HL-60 (cell line): ENCODE measurements at places on chromosomes 6 and 20.

GRCh38 chr6:142367501-142368018 is 65.8 kb downstream of the ADGRG6 start:
- no peak for DNase-seq

GRCh38 chr6:125802943-125803377 is 12.2 kb downstream of the NCOA7 start:
- peak; percentile 47 for DNase-seq

- DNase-seq, result no peak
Measured at GRCh38 chr20:50885068-50885467, 46.2 kb downstream of the ADNP start.

DNA sequence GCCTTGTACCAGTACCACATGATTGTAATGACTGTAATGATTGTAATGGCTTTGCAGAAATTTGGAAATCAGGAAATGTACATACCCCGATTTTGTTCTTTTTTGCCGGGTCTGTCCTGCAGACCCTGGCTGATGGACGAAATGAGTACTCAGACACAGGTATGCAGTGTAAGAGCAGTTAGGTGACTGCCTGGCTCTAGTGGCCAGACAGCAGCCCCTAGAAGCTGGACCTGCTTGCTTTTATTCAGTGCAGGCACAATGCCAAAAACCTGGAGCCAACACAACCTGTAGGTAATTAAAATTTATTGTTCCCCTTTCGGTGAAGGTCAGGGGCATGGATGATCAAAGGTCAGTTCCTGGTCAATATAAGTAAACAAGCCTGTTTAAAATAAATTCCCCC is 346.0 kb downstream of the NKAIN2 start:
- DNase-seq, result no peak

GRCh38 chr20:44170816-44171410 is 16.1 kb downstream of the JPH2 start:
- no peak for DNase-seq

DNA sequence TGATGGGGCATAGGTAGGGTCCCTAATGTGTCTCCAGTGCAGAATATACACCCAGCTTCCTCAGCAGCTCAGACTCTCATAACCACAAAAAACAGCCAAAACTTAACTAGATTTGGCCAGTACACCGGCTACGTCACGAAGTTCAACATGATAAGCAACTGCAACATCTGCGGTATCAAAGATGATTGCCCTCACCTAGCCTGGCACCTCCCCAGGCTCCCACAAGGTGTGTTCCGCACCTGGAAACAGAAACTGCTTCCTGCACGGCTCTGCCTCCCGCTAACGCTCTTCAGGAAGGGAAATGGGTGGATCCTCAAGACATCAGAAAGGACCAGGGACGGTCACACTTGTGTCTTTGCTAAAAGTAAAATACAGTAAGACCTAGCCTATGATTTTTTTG is 9.5 kb downstream of the TXNDC5 start:
- no peak for DNase-seq

DNA sequence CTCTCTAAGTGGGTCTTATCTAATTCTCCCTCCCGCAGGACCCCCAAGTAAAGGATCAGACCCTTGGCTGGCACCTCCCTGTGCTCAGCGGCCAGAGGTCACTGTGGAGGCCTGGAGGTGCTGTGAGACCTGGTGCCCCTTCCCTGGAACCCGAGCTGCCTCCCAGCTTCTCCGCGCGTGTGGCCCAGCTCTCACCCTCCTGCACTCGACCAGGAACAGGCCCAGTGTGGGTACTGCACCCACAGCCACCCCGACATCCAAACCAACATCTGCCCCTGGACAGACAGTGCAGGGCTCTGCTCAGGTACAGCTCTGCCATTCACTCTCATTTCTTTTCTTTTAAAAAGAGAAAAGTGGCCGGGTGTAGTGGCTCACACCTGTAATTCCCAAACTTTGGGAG is 42.4 kb downstream of the TMEM242 start:
- no peak for DNase-seq

- no peak for DNase-seq
Measured at GRCh38 chr6:21996425-21997118, 300.3 kb downstream of the PRL start.

GRCh38 chr6:34705241-34705640 is 8.7 kb upstream of the ILRUN start:
- no peak for DNase-seq

DNA sequence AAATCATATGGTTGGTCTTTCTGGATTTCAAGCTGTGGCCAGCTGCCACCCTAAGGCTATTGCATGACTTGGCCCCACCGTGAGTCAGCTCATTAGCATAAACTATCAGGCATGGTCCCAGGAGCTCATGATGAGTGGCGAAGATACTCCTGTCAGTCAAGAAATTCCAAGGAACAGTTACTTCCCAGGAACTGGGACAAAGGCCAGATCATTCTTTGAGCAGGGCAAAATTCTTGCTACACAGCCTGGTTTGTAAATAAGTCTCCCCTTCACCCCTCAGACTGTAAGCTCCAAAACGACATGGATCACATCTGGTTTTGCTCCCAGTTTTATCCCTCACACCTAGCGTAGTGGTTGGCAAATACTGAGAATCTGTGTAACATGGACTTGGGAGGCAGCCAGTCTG is 33.0 kb upstream of the KIAA1586 start:
- DNase-seq, result no peak

DNA sequence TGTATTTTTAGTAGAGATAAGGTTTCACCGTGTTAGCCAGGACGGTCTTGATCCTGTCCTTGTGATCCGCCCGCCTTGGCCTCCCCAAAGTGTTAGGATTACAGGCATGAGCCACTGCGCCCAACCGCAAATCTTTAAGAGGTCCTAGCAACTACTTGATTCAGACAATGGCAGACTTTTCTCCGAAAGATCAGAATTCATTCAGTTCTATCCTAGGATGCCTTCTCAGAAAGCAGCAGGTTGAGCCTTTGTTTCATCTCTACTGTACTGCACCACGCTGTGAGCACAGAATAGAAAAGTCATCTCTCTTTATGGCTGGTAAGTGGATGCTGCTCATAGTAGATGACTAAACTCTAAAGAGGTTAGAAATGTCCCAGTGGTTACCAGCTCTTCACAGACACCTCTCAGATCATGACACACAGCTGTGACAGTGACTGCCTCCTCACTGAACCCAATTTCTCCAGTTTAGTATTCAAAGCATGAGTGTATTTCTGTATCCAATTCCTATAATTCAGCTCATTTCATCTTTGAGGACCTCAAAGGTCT is 6.0 kb upstream of the HSF2 start:
- no peak for DNase-seq

DNA sequence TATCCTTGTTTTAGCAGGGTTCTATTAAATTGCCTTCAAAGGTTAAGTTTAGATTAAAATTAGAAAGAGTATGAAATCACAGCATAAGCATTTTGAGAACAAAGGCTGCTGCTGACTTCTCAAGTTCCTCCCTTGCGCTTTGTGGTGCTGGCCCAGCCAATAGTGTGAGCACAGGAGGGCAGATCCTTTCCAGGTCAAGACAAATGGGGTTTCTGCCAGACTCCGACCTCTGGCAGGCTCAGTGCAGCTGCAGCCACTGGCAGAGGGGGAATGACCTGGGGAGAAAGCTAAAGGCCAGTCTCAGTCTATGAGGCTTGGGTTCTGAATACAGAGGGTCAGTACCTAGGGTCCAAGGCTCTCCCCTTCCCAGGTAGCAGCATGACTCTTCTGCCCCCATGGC is 27.0 kb downstream of the CLIC5 start:
- DNase-seq, result no peak

- no peak for DNase-seq
Measured at GRCh38 chr20:40254023-40254772, 434.8 kb downstream of the MAFB start.

DNA sequence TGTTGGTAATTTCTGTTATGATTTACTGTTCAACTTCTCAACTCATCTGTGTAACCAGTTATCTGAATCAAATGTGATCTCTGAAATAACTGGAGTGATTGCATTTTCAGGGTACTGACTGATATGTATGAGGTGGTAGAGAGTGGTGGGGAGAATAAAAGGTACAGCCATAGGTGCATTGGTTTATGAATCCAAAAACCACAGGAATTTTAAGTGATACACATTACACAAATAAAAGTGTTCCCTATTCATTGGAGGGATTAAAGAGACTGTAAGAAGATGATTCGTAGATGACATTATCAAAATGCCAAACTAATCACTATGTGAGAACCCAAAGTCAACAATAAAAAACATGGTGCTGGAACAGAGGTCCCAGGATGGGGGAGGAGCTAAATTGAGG is 158.7 kb upstream of the RSPO3 start:
- no peak for DNase-seq

DNA sequence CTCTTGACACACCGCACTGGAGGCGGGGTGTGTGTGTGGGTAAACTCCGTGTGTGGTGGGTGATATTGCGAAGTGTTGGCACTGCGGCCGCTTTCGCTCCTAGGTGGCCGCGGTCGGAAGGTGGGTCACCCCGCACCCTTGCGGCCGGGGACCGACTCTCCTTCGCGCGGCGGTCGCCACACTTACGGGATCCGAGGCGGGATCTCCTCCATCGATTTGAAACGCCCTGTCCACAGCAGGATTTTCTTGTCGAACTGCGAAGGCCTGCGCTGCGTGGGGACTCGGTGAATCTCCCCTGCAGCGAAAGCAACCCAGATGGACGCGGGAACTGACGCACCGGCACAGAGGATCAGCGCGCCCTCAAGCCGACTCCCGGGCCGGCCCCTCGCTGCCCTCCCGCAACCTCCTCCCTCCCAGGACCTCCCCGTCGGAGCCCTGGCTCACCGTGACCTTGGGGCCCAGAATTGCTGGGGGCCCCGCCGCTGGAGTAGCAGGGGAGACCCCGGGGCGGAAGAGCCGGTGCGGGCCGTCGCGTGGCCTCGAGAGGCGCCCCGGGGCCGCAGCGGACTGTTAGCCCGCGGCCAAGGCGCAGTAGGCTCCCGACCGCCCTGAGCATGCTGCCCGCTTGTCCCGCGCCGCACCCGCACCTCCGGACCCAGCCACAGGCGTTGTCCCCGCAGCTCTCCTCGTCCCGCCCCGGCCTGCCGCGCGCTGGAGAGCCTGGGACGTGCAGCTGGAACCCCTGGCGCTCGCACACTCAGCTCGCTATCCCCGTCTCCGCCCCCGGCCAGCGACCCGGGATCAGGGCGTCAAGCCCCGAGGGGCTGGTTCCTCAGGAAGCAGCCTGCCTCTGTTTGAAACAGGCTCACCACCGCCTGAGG is at the start of gene FAM162B:
Gene FAM162B (minus strand): TSS at position 759 of the 881 bp plus-strand sequence. CDS start 143 bp downstream, at position 616.
- DNase-seq, result no peak

- DNase-seq, result peak; percentile 15
Measured at GRCh38 chr6:36387440-36388303, at the start of gene ETV7. Gene ETV7 (minus strand): TSS chr6:36387669. CDS start chr6:36387541, 128 bp downstream.

GRCh38 chr6:167915139-167915538 is 82.3 kb upstream of the KIF25 start:
- no peak for DNase-seq

GRCh38 chr6:99241905-99242534 is 107.5 kb downstream of the FAXC start:
- no peak for DNase-seq

DNA sequence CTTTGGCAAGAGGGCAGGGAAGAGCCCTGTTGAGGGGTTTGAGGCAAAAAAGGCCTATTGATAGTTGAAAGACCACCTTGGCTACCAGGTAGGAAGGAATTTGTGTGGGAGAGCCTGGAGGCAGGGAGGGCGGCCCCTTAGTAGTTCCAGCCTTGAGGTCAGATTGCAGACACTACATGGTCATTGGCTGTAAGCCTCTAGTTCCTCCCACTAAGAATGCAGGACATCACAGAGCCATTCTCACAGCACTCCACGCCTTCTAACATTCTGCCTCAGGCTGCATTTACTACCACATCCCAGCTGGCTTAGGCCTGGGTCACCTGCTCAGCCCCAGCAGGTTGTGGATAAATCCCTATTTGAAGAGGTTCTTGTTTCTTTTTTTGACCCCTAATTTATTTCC is 91.0 kb upstream of the SNX9 start:
- no peak for DNase-seq

GRCh38 chr20:41425180-41425884 is 58.7 kb upstream of the EMILIN3 start:
- no peak for DNase-seq

GRCh38 chr6:137884149-137884909 is 17.3 kb downstream of the TNFAIP3 start:
- DNase-seq, result no peak

GRCh38 chr6:40436685-40437604 is 150.2 kb downstream of the LRFN2 start:
- peak; percentile 5 for DNase-seq

DNA sequence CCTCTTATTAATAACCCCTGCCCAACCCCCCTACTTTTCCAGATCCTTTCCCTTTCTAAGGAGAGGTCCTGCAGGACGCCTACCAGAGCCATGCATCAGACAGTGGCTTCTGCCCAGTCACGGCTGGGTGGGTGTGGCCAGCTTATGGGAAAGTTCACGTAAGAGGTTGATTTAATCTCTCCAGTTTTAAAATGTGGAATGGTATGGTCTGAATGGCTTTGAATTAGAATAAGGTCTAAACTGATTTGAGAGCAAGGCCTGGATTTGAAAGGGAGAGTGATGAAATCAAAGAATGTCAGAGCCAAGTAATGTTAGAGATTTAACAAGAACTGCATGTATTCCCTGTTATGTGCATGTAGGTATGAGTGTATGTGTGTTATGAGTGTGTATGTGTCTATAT is 275.7 kb downstream of the PAX1 start:
- no peak for DNase-seq

GRCh38 chr20:17661121-17661744 is 20.8 kb downstream of the RRBP1 start:
- no peak for DNase-seq

GRCh38 chr20:60485012-60485760 is 527.0 kb downstream of the CDH26 start:
- DNase-seq, result no peak
